ENCODE measurements at places on chromosomes 11 and 22.
A peak's percentile ranks its signal among the peaks of the same experiment; 100 is the strongest.

DNA sequence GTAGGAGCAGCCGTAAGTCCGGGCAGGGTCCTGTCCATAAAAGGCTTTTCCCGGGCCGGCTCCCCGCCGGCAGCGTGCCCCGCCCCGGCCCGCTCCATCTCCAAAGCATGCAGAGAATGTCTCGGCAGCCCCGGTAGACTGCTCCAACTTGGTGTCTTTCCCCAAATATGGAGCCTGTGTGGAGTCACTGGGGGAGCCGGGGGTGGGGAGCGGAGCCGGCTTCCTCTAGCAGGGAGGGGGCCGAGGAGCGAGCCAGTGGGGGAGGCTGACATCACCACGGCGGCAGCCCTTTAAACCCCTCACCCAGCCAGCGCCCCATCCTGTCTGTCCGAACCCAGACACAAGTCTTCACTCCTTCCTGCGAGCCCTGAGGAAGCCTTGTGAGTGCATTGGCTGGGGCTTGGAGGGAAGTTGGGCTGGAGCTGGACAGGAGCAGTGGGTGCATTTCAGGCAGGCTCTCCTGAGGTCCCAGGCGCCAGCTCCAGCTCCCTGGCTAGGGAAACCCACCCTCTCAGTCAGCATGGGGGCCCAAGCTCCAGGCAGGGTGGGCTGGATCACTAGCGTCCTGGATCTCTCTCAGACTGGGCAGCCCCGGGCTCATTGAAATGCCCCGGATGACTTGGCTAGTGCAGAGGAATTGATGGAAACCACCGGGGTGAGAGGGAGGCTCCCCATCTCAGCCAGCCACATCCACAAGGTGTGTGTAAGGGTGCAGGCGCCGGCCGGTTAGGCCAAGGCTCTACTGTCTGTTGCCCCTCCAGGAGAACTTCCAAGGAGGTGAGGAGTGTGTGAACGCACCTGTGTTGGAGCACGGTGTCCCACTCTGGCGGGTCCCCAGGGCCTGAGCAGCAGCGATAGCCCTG, at the start of gene TAGLN:
TAGLN (plus strand) TSS at position 318 of the 863 bp plus-strand sequence. CDS start 3,644 bp downstream, outside the sequence.
- DNase-seq, result no peak

- peak; percentile 36 for DNase-seq
Measured at GRCh38 chr11:72482211-72482812, 48.0 kb upstream of the CLPB start.

GRCh38 chr11:68211546-68211945, 1.6 kb downstream of the KMT5B start:
- DNase-seq, result no peak

GRCh38 chr11:11089805-11090204, 232.0 kb upstream of the ZBED5 start:
- DNase-seq, result no peak

DNA sequence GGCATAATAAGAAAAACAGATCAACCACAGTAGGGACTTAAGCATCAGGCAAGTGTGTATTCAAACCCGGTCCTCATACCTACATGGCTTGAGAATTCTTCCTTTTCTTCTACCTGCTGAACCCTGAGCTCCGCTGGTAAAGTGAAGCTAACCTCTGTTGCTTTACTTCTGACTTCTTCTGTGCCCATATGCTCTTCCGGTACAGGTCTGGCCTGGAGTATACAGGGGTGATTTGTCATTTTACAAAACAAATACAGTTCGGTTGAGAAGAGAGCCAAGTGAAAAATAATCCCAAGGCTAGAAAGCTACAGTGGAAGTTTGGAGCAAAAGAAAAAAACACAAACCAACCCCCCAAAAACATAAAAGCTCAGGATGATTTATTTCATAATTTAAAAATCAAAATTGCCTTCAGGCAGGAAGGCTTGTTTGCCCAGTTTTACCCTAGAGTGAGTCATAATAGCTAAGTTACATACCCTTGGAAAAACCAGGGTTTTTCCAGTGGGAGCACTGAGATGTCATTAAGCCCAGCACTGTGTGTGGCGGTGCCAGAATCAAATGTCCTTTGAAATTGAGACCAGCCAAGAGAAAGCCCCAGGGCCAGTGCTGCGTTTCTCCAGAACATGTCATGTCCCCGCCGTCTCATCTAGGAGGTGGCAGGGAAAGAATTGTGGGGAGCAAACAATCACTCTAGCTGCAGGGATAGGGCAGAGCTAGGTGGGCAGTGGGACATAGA, 305.5 kb upstream of the ISX start:
- no peak for DNase-seq

DNA sequence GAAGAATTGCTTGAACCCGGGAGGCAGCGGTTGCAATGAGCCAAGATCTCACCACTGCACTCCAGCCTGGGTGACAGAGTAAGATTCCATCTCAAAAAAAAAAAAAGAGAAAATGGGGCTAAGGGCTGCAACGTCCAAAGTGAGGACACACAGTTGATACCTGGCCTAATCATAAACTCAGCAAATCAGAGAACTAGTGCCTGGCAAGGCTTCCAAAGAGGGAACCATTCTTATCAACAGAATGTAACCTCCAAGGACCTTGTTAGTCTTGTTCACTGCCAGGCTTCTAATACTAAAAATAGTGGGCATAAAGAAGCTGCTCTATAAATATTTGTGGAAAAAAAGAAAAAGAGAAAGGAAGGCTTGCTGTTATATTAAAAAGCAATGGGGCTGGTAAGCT, 42.3 kb downstream of the FAM168A start:
- no peak for DNase-seq

DNA sequence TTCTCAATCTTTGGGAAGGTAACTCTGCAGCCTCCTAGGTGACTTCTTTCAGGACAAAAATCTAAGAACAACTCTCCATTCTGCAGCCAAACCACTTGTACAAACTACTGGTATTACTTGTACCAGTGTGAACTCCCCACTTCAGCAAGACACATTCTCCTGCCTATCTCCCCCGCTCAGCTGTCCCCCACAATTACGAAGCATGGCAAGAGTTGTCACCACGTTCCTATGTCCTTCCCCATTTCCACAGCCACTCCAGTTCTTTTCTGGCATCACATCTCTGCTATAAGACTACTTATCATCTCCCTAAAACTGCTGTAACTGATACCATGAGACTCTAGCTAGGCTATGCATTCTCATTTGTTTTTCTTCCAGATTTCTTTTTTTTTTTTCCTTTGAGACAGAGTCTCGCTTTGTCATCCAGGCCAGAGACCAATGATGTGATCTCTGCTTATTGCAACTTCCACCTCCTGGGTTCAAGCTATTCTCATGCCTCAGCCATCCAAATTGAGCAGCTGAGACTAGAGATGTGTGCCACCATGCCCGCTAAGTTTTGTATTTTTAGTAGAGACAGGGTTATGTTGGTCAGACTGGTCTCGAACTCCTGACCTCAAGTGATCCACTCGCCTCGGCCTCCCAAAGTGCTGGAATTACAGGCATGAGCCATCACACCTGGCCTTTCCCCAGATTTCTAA, 71.9 kb upstream of the CDON start:
- DNase-seq, result no peak

Measured in GM19239 (cell line).